ENCODE measurements at places on chromosomes 1 and 21. TPM values are rescaled to one million over a fixed set of nuclear protein-coding genes. Genes with fewer than 3 reads are reported as not detected.
A peak's percentile ranks its signal among the peaks of the same experiment; 100 is the strongest.

Gene NR5A2
- 0.06 TPM for total RNA-seq

Gene C1orf52
- total RNA-seq: 16.6 TPM

Gene CACHD1
- 6.9 TPM for total RNA-seq

Gene CFHR4
- total RNA-seq: not detected

Gene SPRR5
- total RNA-seq: not detected

Gene ADAMTS4
- not detected for total RNA-seq

Gene SYPL2
- total RNA-seq: 0.54 TPM

Gene ADORA1
- 0.47 TPM for total RNA-seq

Gene BACH1
- 30.3 TPM for total RNA-seq

Gene KANK4
- 0.78 TPM for total RNA-seq

Gene KCTD3
- total RNA-seq: 30.4 TPM

Gene TDRD5
- not detected for total RNA-seq

Gene KPRP
- not detected for total RNA-seq

Gene SPATA1
- total RNA-seq: 0.17 TPM

Gene LRRC39
- total RNA-seq: not detected

Gene ASAP3
- 18.4 TPM for total RNA-seq

Gene ATP6V1G3
- not detected for total RNA-seq

- no peak for DNase-seq
These were observed 27.0 kb downstream of the ZZZ3 start for GRCh38 chr1:77655431-77655974.

DNA sequence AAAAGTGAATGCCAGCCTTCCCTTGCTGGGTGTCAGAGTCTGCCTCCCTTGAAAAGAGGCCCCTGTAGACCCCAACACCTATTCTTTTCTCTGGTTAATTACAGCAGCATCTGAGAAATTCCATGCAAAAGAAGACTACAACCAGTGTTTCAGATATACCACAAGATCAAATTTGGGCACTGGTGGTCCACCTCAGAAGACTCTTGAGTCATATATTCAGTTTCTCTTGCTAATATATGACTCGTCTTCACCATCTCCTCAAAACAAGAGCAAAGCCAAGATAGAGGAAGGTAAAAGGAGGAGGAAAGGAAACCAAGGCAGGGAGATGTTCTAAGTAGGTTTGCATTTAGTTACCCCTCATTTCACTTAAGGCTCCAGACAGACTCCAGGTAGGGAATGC, 259.9 kb downstream of the ZNF648 start:
- no peak for DNase-seq

GRCh38 chr1:214146523-214146922, 134.4 kb upstream of the SMYD2 start:
- peak; percentile 7 for DNase-seq

GRCh38 chr1:202658251-202658759, 51.9 kb downstream of the SYT2 start:
- DNase-seq: no peak

- no peak for DNase-seq
These were observed 286.1 kb downstream of the LRRC40 start for GRCh38 chr1:69919129-69919921.

- DNase-seq: no peak
These were observed 160.9 kb upstream of the FMN2 start for GRCh38 chr1:239930686-239931262.

DNA sequence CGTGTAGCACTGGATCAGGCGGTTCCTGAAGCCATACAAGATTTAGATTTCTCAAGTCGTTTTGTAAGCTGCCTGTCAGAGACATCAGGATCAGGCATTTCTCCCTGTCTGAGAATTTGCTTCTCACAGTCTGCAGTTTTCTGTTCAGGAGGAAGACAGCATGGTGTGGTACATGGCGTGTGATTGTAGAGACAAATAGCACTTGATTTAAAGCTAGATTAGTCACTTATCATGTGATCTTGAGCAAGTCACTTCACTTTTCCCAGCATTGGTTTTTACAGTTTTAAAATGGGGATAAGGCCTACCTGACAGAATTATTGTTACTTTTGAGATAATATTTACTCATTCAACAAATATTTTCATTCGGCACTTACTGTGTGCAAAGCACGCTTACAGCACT, 63.3 kb downstream of the AK4 start:
- DNase-seq: no peak

- no peak for DNase-seq
These were observed 27.7 kb upstream of the VWA5B1 start for GRCh38 chr1:20262810-20263534.

GRCh38 chr1:6477039-6477820, 11.3 kb upstream of the TNFRSF25 start:
- no peak for DNase-seq

GRCh38 chr21:43805275-43805800, 16.0 kb downstream of the RRP1 start:
- DNase-seq: no peak

GRCh38 chr1:113660088-113660487, 99.2 kb downstream of the PHTF1 start:
- no peak for DNase-seq

DNA sequence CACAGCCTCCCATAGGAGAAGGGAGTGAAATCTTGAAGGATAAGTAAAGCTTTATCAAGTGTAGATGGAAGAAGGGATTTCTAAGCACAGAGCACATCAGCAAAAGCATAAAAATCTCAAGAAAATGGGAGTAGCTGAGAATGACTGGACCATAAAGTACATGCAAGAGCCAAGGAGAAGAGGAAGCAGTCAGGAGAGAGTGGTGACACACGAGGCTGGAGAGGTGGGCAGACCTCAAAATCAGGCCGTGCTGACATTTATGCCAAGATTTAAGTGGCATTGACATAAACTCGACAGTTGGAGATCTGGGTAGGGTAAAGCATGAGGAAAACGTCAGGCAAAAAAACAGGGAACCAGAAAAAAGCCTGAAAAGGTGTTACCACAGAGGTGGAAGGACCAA, 62.3 kb downstream of the GFI1 start:
- no peak for DNase-seq

DNA sequence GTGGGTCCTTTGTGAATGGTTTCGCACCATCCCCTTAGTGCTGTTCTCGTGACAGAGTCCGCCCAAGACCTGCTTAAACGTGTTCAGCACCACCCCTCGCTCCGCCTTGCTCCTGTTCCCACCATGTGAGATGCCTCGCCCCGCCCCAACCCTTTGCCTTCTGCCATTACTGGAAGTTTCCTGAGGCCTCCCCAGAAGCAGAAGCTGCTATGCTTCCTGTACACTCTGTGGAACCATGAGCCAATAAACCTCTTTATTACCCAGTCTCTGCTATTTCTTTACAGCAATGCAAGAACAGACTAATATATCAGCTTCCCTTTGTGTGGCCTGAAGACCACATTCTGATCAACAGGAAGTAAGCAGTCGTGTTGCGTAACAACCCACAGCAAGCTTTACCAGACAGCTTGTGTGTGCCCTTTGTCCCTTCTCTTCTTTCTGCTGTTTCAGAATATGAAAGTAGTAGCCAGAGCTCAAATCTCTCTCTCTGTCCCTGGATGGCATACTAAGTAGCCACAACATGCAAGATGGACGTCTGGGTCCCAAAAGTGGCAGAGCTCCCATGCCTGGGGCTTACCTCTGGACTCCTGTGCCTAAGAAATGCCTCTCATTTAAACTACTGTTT, 14.1 kb downstream of the HENMT1 start:
- peak; percentile 94 for DNase-seq

DNA sequence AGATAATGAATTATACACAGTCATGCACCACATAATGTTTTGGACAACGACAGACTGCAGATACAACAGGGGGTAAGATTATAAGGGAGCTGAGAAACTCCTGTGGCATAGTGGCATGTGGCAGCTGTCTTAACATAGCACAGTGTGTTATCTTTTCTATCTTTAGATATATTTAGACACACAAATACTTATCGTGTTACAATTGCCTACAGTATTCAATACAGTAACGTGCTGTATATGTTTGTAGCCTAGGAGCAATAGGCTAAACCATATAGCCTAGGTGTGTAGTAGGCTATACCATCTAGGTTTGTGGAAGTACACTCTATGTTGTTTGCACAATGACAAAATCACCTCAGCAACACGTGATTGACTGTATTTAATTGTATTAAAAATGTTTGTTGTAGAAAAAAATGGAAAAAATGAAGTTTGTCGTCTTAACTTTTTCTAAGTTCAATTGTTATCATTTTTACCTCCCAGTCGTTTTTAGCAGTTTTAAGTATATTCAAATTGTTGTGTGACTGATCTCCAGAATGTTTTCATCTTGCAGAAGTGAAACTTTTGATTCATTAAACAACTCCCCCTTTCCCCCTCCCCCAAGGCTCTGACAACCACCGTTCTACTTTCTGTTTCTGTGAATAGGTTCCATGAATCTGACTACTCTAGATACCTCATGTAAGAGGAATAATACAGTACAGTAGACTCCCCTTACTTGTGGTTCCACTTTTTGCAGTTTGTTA, 351.0 kb upstream of the B3GALT2 start:
- DNase-seq: no peak

- no peak for DNase-seq
These were observed 4.5 kb downstream of the LCE2D start for GRCh38 chr1:152667648-152668047.

GRCh38 chr1:14347776-14348175, 250.7 kb upstream of the KAZN start:
- no peak for DNase-seq

- DNase-seq: no peak
These were observed 574.2 kb upstream of the ADGRL2 start for GRCh38 chr1:81226603-81226928.

GRCh38 chr1:21818656-21819055, 6.6 kb downstream of the LDLRAD2 start:
- no peak for DNase-seq

GRCh38 chr1:220307607-220308006, 35.4 kb upstream of the RAB3GAP2 start:
- DNase-seq: no peak

- no peak for DNase-seq
These were observed 6.0 kb upstream of the IFNLR1 start for GRCh38 chr1:24193046-24193445.

DNA sequence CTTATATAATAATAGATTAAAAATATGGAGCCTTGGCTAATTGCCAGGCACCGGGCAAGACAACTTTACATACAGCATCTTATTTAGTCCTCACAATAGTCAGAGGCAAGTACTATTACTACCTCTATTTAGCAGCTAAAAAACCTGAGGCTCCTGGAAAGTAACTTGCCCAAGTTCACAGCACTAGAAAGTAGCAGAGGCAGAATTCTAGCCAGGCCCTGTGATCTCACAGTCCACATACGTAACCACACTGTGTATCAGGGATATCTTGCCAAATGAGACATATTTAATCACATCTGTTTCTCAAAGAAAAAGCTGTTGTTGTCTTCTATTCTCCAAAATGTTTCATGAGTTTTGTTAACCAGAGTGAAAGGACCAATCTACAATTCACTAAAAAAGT, 378.5 kb downstream of the PLPP3 start:
- DNase-seq: no peak

DNA sequence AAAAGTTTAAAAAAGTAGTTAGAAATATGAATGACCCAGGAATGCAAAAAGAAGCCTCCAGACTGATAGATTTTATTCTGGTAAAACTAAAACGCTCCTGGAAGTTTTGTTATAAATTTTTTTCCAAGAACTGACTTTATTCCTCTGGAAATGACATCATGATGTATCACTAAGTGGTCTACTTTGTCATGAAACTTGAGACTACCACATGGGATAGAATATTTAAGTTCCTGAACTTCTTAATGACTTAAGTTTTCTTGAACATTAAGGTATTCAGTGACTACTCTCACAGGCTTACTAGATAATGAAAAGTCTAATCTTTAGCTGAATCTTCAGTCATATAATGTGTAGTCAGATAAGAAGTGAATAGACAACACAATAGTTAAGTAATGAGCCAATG, 842.2 kb downstream of the USP25 start:
- no peak for DNase-seq

- DNase-seq: no peak
These were observed 31.7 kb upstream of the DNAH14 start for GRCh38 chr1:224897529-224898327.

DNA sequence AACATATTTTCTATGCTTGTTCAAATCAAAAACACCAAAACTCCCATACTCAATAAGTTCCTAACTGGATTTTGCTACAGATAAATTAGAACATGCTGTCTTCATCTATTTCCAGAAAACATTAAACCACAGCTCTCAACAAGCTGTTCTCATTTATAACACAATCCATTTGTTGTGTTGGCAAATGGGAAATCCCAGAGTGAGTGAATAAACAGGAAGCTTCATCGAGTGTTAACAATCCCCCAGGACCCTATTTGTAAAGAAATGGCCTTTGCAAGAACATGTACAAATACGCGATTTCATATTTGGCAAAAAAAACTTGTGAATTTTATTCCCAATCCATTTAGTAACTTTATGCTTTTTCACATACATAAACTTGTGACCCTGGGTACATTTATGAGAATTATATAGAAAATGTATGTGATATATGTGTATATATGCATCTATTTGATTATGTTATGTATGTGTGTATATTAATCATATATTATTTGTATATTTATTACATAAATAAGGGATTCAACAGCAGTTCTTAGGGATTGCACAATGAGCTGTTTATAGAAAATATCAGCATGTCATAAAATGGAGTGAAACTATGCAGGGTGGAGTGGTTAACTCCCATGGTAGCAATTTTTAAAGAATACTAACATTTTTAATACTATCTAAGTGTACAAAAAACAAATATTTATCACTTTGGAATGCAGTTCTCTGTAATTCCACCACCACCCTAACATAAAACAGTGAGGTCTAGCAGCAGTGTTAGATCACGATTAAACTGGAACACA, 160.0 kb downstream of the NEGR1 start:
- no peak for DNase-seq
